SW 1271 (cell line): ENCODE measurements at places on chromosomes 2 and 18.
A peak's percentile ranks its signal among the peaks of the same experiment; 100 is the strongest.

- DNase-seq: no peak
Observed at GRCh38 chr2:33425586-33426031, 50.8 kb upstream of the RASGRP3 start.

DNA sequence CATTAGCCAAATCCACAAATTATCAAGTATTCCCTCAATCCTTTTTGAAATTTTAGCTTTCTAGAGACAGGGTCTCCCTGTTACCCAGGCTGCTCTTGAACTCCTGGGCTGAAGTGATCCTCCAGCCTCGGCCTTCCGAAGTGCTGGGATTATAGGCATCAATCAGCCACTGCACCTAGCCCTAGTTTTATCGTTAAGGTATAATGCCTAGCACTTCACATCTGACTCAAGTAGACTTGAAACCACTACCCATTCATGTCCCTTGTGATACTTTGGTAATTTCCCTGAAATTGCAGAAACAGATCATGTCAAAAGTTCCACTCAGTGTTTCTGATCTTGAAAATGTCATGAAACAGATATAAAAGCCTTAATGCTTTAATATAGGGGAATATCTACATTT, 26.3 kb downstream of the MEX3C start:
- DNase-seq: no peak

- no peak for DNase-seq
Observed at GRCh38 chr2:227183657-227184367, 19.4 kb downstream of the COL4A3 start.

GRCh38 chr2:39115556-39115955, 5.3 kb downstream of the SOS1 start:
- no peak for DNase-seq

GRCh38 chr2:47288864-47289263, 114.1 kb upstream of the MSH2 start:
- DNase-seq: peak; percentile 23

- DNase-seq: peak; percentile 52
Observed at GRCh38 chr18:77207540-77207939, 42.1 kb upstream of the GALR1 start.

DNA sequence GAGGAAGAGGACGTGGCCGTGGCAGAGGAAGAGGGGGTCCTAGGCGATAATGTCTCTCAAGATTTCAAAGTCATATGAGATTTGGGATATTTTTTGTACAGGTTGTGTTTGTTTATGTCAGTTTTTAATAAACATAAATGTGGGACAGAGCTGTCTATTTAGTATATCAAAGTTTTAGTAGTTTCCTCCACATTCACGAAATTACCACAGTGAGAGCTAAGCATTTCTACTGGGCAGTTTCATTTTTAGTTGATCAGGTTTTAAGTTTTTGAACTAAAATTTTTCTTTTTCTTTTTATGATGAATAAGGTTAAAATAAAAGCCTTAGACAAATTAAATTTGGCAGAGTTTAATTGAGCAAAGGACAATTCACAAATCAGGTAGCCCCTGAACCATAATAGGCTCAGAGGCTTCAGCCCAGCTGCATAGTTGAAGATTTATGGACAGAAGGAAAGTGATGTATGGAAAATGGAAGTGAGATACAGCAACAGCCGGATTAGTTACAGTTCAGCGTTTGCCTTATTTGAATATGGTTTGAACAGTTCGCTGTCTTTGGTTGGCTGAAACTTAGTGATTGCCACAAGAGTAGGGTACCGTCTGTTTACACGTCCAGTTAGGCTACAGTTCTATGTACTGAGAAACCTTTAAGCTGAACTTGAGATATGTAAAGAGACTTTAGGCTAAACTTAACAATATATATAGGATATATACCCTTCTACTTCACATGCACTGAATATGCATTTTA, 17.1 kb downstream of the SNRPD1 start:
- DNase-seq: no peak

DNA sequence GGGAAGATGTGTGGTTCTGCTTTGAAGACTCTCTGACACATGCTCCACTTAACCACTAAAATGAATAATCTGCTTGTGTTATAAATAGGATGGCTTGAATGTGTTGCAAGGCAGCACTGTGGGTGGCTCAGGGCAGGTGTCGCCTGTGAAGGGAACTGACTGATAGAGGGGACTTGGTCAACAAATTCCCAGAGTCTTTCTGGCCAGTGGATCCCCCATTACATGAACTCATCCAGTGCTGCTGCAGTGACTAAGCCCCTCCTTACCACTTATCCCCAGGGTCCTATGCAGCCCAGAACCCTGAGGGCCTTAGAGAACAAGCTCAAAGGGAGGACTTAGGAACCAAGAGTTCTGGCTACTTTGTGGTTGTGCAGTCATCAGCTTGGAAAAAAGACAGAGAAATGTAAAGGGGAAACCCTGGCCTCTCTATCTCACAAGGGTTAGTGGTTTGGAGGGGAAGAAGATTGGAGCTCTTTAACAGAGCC, 226.2 kb upstream of the TNP1 start:
- DNase-seq: no peak

DNA sequence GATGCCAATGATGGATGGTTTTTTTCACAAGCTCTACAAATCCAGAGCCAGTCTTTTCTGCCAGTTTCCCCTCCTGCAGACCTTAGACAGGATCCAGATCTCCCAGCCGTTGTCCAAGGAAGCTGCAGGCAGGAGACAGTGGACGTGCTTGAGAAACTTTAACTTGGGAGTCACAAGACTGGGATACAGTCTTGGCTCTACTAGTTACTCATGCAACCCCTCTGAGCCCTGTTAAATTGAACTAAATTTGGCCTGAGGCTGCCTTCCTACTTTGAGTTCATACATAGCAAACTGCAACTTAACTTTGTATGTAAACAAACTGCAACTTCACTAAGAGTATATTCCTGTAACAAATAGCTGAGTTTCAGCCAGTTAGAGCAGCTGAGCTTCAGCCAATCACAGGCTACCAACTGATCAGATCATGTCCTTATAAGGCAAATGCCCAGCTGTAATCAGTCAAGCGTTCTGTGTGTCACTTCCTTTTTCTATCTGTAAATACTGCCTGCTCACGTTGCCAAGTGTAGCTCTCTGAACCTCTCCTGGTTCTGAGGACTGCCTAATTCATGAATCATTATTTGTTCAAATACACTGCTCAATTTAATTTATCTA, 140.9 kb downstream of the CAPN13 start:
- peak; percentile 68 for DNase-seq
